IMR-90 (cell line): ENCODE measurements at places on chromosomes 1 and 21.

DNA sequence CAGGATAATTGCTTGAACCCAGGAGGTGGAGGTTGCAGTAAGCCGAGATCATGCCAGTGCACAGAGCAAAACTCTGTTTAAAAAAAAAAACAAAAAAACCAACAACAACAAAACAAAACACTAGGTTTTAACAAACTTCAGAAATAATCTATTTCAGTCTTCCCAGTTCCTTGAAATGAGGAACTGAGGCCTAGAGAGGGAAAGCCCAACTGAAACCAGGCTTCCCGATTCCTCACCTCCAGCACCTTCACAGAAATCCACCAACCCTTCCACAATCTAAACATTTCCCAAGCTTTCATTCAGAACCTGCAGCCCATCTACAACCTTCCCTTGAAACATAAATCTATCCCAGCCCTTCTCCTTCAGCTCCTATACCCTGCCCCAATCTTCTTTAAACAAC lies 612 bp upstream of the CD52 start:
- H3K27ac ChIP-seq, result no peak overlapping the region
- no peak overlapping the region for H3K4me3 ChIP-seq
- peaks cover 5% of the 10 kb centered on the region for H3K4me1 ChIP-seq
- no peaks in the 10 kb centered on the region for H3K36me3 ChIP-seq

- no peak overlapping the region for H3K4me3 ChIP-seq
- H3K27ac ChIP-seq, result no peak overlapping the region
- DNase-seq, result no peak
- peaks cover 11% of the 10 kb centered on the region for H3K27me3 ChIP-seq
- H3K4me1 ChIP-seq, result no peaks in the 10 kb centered on the region; the same call in 1 of the 2 replicates
Observed at GRCh38 chr1:157085421-157085820, 14.2 kb downstream of the ETV3L start.

DNA sequence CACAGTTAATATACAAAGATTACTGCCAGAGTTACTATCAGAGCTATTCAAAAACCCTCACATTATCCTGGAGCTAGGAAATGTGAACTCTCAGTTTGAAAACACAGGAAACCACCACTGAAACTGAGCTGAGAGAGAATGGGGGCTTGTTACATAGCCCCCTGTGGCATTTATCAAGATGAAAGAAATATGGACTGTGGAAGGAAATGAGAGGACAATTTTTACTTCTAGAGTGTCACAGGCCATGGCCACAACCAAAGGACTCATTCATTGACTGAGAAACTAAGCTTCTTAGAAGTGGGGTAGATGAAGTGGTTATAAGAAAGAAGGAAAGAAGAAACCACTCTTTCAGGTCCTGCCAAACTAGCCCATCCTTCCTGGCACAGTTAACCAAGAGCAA lies 25.3 kb downstream of the DSTYK start:
- no peak overlapping the region for H3K4me3 ChIP-seq
- H3K27ac ChIP-seq, result no peak overlapping the region
- peaks cover 6% of the 10 kb centered on the region; the same call in 1 of the 2 replicates for H3K36me3 ChIP-seq

DNA sequence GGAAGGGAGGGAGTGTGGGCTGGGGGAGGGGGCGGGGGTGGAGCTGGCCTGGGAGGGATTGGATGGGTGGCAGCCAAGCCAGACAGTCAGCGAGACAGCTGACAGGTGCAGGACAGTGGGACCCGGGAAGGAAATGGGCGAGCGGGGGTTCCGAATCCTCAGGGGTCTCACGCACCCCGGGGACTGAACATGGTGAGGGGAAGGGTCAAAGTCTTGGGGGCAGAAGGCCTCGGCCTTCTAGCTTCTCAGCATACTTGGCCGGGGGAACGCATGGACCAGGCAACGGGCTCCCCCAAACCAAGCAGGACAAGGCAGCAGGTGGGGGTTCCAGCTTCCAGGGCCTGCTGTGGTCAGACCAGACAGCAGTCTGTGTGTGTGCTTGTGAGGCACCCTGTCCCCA lies 23.1 kb downstream of the CASZ1 start:
- no peak for DNase-seq
- peaks cover 56% of the 10 kb centered on the region for H3K27me3 ChIP-seq
- H3K4me3 ChIP-seq, result no peak overlapping the region

DNA sequence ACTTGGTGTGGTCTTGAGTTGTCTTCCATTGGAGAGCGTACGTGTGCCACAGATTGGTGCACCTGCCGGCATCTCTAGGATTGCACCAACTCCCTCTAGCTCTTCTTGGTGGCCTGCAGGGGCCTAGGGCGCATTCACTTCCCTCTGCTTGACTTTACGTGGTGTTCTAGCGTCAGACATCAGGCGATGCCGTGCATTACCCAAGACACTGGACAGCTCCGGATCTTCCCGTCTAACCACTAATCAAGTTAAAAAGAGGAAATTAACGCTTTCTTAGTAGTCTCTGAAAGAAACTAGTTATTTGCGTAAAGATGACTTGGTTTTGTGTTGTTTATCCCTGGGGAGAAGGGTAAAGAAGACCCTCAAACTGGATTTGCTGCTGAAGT lies 510 bp upstream of the IL10RB start:
- no peaks in the 10 kb centered on the region for H3K27me3 ChIP-seq
- H3K27ac ChIP-seq, result no peak overlapping the region
- peaks cover 9% of the 10 kb centered on the region for H3K36me3 ChIP-seq
- H3K4me3 ChIP-seq, result peak overlapping the region; percentile 89

- H3K4me1 ChIP-seq, result no peaks in the 10 kb centered on the region
- H3K36me3 ChIP-seq, result no peaks in the 10 kb centered on the region
- no peak overlapping the region for H3K27ac ChIP-seq
- no peak for DNase-seq
- no peak overlapping the region for H3K4me3 ChIP-seq
Observed at GRCh38 chr1:176379626-176380339, 83.2 kb upstream of the PAPPA2 start.

DNA sequence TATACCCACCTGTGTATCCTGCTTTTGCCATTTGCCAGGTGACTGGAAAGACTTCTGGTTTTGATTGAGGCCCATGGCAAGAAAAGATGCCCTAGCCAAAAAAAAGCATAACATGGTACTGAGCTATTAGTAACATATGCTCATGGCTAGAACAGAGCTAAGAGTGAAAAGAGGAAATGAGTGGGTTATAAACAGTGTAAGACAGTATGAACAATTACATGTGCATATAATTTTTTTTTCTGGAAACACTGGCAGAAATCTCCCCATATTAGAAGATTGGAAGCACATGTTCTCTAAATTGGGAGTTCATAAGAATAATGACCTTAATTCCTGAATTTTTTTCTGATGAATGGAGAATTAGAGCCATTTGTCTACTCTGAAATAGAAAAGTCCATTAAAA lies 41.2 kb upstream of the PDC start:
- no peaks in the 10 kb centered on the region for H3K36me3 ChIP-seq
- no peak overlapping the region for H3K4me3 ChIP-seq
- peaks cover 3% of the 10 kb centered on the region; the same call in 1 of the 2 replicates for H3K4me1 ChIP-seq
- no peaks in the 10 kb centered on the region for H3K27me3 ChIP-seq
- DNase-seq, result peak; percentile 16

DNA sequence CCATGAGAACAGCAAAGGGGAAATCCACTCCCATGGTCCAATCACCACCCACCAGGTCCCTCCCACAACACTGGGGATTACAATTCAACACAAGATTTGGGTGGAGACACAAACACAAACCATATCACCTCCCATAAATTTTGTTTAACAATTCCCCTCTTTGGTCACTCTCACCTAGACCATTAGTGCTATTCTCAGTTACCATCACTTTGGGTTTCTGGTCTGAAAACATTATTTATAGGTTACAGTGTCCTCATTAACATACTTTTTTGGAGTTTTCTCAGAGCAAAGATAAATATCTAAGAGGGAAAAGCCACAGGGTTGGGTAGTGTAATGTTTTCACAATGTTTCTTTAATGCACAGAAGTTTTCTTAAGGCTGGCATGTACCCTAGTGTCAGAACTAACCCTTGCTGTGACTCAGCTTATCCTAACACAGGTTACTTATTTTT lies 47.7 kb upstream of the DNAH14 start:
- no peak overlapping the region for H3K4me3 ChIP-seq
- no peak for DNase-seq
- no peak overlapping the region for H3K27ac ChIP-seq
- no peaks in the 10 kb centered on the region; the same call in 1 of the 2 replicates for H3K27me3 ChIP-seq
- no peaks in the 10 kb centered on the region for H3K36me3 ChIP-seq

DNA sequence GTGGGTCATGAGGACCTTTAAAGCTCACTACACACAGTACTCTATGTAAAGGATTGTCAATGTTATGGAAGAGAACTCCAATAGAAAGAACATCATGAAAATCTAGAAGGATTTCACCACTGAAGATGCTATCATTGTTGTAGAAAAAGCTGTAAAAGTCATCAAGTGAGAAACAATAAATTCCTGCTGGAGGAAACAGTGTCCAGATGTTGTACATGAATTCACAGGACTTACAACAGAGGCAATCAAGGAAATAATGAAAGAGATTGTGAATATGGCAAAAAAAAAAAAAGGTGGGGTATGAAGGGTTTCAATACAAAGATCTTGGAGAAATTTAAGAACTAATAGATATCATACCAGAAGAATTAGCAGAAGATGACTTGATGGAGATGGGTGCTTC lies 355.1 kb upstream of the ZRANB2 start:
- H3K4me3 ChIP-seq, result no peak overlapping the region
- no peaks in the 10 kb centered on the region for H3K4me1 ChIP-seq
- no peaks in the 10 kb centered on the region for H3K27me3 ChIP-seq
- no peak for DNase-seq
- H3K27ac ChIP-seq, result no peak overlapping the region
- no peaks in the 10 kb centered on the region for H3K36me3 ChIP-seq
